ENCODE measurements at places on chromosomes 5 and 9. TPM values are rescaled to one million over a fixed set of nuclear protein-coding genes. Genes with fewer than 3 reads are reported as not detected.

DNA sequence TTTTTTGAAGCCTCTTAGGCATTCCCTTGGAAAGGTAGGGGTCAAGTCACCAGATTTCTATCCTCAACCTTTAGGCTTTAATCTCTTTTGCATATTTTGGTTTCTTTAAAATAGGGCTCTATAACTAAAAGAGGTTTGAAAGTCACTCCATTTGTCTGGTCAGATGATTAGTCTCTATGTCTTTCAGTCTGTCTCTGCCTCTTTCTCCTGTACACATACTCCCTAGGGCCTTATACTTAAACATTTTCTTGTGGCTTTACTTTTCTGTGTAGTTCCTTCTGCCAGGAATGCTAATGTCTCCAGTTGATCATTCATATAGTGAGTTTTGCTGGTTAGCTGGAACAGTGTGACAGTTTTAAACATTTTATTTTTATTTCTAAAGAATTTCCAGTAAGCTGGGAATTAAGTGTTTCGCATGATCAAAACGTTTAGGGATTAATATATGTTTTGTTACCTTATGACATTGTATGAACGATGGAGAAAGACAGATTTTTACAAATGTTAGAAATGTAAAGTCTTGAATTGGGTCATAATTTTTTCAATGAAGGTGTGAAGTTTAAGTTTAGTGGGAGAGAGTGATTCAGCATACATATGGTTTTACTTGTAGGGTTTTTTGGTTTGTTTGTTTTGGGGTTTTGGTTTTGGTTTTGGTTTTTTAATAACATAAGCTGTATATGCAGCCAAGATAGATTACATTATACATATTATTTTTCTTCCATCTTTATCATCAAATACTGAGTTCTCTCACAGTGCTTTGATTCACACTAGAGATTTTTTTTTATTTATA is 90.6 kb downstream of the ZCCHC7 start:
- H3K4me3 ChIP-seq: no peak overlapping the region
- H3K4me1 ChIP-seq: no peaks in the 10 kb centered on the region
- no peak overlapping the region for H3K27ac ChIP-seq

GRCh38 chr9:99962680-99963261 is 56.3 kb downstream of the STX17 start:
- no peak for DNase-seq
- no peaks in the 10 kb centered on the region for H3K4me1 ChIP-seq
- H3K27ac ChIP-seq: no peak overlapping the region
- H3K4me3 ChIP-seq: no peak overlapping the region
- H3K36me3 ChIP-seq: no peaks in the 10 kb centered on the region

GRCh38 chr5:56710826-56711590 is 104.3 kb upstream of the MAP3K1 start:
- no peaks in the 10 kb centered on the region for H3K36me3 ChIP-seq
- no peaks in the 10 kb centered on the region for H3K4me1 ChIP-seq
- no peak overlapping the region for H3K4me3 ChIP-seq
- no peaks in the 10 kb centered on the region for H3K27me3 ChIP-seq

DNA sequence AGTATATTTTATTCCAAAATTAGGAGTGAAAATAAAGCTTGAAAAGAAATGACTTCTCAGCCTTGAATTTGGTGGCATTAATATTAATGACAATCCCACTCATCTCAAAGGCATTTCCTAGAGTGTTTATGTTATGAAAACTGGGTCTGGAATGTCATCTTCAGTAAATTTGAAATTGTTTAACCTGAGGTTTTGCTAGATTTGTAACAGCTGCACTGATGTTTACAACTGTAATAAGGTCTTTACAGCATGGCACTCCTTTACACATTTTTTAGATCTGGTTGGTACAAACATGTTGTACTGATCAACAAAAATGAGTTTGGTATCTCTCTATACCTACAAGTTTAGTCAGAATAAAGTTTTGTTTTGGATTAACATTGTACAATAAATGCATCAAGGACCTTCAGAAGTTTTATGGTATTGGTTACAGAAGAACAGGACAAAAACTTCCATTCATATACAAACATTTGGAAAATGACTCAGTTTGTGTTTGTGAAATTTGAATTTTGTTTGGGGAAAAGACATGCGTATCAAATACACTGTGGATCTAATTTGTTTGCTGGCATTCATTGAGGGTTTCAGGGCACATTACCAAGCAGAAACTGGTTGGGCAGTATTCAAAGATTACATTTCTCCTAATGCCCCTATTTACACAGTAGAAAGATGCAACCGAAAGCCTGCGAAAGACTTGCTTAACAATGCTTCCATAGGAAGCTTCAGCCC is 11.6 kb downstream of the FANCC start:
- H3K27ac ChIP-seq: no peak overlapping the region
- H3K4me1 ChIP-seq: no peaks in the 10 kb centered on the region
- DNase-seq: no peak
- H3K4me3 ChIP-seq: no peak overlapping the region
- no peaks in the 10 kb centered on the region for H3K27me3 ChIP-seq
- H3K36me3 ChIP-seq: no peaks in the 10 kb centered on the region

- no peaks in the 10 kb centered on the region for H3K27me3 ChIP-seq
- H3K36me3 ChIP-seq: no peaks in the 10 kb centered on the region
Observed at GRCh38 chr5:21689587-21689986, 1163.6 kb downstream of the CDH12 start.

DNA sequence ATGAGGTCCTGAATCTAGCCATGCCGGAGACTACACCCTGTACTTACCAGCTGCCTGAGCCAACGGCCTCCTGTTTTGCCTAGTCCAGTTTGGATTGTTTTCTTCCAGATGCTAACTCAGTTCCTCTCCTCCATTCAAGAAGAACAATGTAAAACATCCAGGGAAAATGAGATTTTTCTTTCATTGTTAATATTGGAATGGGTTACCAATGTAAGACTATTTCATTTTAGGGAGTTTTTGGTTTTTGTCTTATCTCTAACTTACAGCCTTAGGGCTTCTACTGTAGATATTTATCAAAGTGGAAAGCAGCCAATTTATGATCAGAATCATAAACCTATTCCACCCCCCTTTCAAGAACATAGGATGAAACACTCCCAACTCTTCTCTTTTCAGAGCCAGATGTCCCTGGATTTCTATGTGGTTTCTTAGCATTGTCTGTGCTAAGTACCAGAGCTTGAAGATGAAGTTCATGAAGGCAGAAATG is 3.5 kb upstream of the VDAC1 start:
- no peak for DNase-seq
- H3K27ac ChIP-seq: no peak overlapping the region
- no peaks in the 10 kb centered on the region for H3K27me3 ChIP-seq
- no peak overlapping the region for H3K4me3 ChIP-seq
- peaks cover 2% of the 10 kb centered on the region for H3K4me1 ChIP-seq

DNA sequence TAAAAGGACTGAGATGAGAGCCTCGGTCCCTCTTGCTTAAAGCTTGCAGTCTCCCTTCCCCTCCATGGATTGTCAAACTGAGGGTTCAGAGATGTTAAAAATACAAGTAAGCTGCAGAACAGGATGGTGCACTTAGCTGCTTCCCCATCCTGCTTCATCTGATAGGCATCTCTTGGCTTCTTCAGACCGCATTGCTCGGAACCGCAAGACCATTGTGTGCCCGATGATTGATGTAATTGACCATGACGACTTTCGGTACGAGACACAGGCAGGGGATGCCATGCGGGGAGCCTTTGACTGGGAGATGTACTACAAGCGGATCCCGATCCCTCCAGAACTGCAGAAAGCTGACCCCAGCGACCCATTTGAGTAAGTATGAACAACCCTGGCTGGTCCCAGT is 65.5 kb upstream of the SAP30L start:
- no peaks in the 10 kb centered on the region for H3K4me1 ChIP-seq
- no peak overlapping the region for H3K4me3 ChIP-seq
- DNase-seq: no peak
- no peaks in the 10 kb centered on the region for H3K27me3 ChIP-seq

GRCh38 chr9:92324889-92325268 is 271 bp downstream of the NOL8 start:
- no peaks in the 10 kb centered on the region for H3K36me3 ChIP-seq
- H3K27me3 ChIP-seq: no peaks in the 10 kb centered on the region
- H3K4me3 ChIP-seq: peak overlapping the region; percentile 75
- DNase-seq: peak; percentile 61

DNA sequence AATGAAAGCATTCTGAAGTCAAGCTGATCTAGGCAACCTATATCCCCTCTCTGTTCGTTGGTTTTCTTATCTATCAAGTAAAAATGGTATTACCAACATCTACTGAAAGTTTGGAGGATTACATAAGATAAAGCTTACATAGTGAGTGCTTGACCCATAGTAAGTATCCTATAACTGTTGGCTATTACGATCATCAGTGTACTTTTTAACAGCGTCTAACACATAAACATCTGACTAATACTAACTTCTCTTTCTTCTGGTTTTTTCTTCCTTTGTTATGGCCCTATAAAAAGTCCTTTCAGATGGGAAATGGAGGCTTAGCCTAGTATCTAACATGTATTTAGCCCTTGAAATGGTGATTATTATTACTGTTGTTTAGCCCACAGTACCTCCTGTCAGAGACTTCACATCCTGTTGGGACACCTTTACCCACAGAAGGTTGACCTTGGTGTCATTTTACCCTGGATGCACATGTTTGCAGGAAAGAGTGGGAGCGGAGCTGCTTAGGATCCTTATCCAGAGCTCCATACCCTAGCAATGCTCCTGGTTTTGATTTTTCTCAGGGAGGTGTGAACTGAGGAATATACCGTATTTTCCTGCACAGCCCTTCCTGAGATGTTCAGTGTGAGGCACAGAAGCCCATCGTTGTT is 6.0 kb downstream of the INSYN2B start:
- H3K36me3 ChIP-seq: no peaks in the 10 kb centered on the region
- H3K4me3 ChIP-seq: no peak overlapping the region
- H3K27me3 ChIP-seq: no peaks in the 10 kb centered on the region
- no peak overlapping the region for H3K27ac ChIP-seq

DNA sequence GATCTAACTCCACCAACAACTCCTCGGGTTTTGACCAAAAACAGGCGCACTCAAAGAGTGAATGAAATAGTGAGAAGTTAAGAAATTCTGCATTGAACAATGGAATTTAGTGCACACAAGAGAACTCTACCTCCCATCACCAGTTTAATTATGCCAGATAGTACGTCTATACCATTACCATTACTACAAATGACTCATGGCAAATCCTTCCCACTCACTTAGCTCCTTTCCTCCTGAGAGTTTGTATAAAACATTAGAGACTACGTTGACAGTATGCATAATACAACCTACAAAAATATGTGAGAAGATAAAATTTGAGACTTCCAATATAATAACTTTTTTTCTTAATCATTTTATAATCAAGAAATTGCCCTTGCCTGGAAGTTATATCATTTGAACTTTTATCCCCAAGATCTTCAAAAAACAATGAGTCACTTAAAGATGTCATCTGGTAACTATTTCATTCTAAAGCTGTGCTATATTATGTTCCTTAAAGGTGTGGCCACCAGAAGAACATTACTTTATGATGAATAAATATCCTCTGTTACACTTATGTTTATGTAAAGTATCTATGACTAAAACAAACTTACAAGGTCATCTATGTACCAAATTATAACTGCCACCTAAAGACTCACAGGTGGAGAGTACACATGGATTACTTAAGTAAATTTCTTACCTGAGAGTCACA is 297.9 kb upstream of the PTGER4 start:
- no peaks in the 10 kb centered on the region for H3K4me1 ChIP-seq
- DNase-seq: no peak
- no peak overlapping the region for H3K27ac ChIP-seq
- no peaks in the 10 kb centered on the region for H3K36me3 ChIP-seq
- no peak overlapping the region for H3K4me3 ChIP-seq

- H3K27me3 ChIP-seq: no peaks in the 10 kb centered on the region
- no peak for DNase-seq
- no peaks in the 10 kb centered on the region for H3K4me1 ChIP-seq
- H3K27ac ChIP-seq: no peak overlapping the region
- no peaks in the 10 kb centered on the region for H3K36me3 ChIP-seq
Observed at GRCh38 chr5:122377026-122377425, 65.0 kb downstream of the SNCAIP start.

- no peaks in the 10 kb centered on the region for H3K4me1 ChIP-seq
- DNase-seq: no peak
- H3K27me3 ChIP-seq: no peaks in the 10 kb centered on the region
- no peaks in the 10 kb centered on the region for H3K36me3 ChIP-seq
- no peak overlapping the region for H3K27ac ChIP-seq
Observed at GRCh38 chr5:43146958-43147357, 26.2 kb downstream of the ZNF131 start.

DNA sequence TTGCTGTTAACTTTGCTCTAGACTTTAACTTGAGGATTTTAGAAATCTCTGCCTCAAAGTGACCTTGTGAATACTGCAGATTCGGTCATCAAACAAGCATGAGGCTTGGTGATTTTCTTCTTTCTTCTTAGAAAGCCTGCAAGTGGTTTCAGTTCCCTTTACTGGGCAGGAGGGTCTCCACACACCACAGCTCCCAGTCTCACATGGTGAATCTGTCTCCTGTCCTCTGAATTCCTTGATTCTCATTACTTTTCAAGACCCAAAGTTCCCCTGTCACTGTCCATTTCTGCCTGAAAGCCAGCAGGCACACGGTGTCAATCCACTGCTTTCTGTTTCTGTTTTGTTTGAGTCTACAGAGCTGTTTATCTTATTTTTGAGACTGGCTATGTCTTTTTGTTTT is 14.1 kb downstream of the HSPB3 start:
- H3K27me3 ChIP-seq: no peaks in the 10 kb centered on the region
- no peaks in the 10 kb centered on the region for H3K36me3 ChIP-seq
- no peak for DNase-seq

GRCh38 chr9:77756449-77756848 is 108.3 kb upstream of the GNA14 start:
- no peak overlapping the region for H3K4me3 ChIP-seq
- no peak for DNase-seq
- H3K27ac ChIP-seq: no peak overlapping the region
- no peaks in the 10 kb centered on the region for H3K4me1 ChIP-seq
- H3K27me3 ChIP-seq: no peaks in the 10 kb centered on the region
- H3K36me3 ChIP-seq: no peaks in the 10 kb centered on the region

DNA sequence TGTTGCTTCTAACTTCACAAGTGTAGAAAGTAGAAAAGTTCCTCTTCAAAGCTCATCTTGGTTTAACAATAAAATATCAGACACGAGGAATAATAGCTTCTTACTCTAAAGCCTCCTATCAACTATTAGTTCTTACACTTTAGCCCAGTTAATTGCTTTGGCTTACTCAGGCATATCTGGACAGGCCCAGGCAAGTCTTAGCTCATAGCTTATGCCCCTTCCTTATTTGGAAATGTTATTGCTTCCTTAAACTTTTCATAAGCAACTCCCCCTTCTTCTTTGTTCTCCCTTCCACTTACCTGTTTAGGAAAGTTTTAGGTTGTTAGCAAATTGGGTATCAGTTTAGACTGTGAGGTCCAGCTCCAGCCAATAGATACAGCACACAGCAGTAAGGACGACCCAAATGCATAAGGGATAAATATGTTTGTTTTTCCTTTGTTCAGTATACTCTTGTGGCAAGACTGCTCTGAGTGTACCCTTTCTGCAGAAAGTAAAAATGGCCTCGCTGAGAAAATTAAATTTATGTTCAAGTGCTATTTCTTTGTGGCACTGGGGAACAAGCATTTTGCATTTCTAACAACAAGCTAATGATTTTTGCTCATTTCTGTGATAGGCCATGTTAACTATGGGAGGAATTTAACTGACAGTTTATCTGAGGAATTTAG is 162.1 kb downstream of the SMC2 start:
- no peaks in the 10 kb centered on the region for H3K4me1 ChIP-seq
- no peak overlapping the region for H3K4me3 ChIP-seq
- no peak for DNase-seq

Gene HMCN2
- 1.8 TPM for total RNA-seq

Gene ZDHHC21
- 17.8 TPM for total RNA-seq

Gene WDR31
- total RNA-seq: 2.8 TPM

Gene IFNA2
- not detected for total RNA-seq

Gene TMC1
- total RNA-seq: not detected

Gene DCP2
- total RNA-seq: 43.9 TPM

Gene DNM1
- 71.5 TPM for total RNA-seq

Gene LHX6
- 19.5 TPM for total RNA-seq

Gene TEK
- total RNA-seq: 38.2 TPM
